Colonic mucosa (tissue), 4 donors: ENCODE measurements at places on chromosomes 12 and 14. TPM values are rescaled to one million over a fixed set of nuclear protein-coding genes. Genes with fewer than 3 reads are reported as not detected.
A peak's percentile ranks its signal among the peaks of the same experiment; 100 is the strongest.

- H3K27me3 ChIP-seq: no peaks in the 10 kb centered on the region
- peaks cover under 1% of the 10 kb centered on the region for H3K4me1 ChIP-seq
- no peak overlapping the region for H3K4me3 ChIP-seq
- DNase-seq: no peak
- H3K36me3 ChIP-seq: no peaks in the 10 kb centered on the region
Measured at GRCh38 chr12:12272869-12273268, 6.0 kb upstream of the LRP6 start.

DNA sequence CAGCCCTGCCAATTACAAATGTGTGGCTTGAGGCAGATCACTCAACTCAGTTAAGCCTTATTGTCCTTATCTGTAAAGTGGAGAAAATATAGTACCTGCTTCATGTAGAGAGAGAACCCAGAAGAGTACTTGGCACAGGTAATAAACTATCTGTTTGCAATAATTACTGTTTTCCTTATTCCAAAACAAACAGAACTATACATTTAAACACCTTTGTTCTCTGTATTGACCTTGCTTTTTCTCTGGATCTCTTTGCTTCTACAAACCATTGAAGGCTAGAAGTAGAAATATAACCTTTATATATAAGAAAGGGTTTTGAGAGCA is 70.8 kb upstream of the SRSF5 start:
- no peak for DNase-seq
- no peaks in the 10 kb centered on the region for H3K27me3 ChIP-seq
- H3K4me1 ChIP-seq: peaks cover 41% of the 10 kb centered on the region
- peak overlapping the region; percentile 88 for H3K27ac ChIP-seq
- no peaks in the 10 kb centered on the region for H3K36me3 ChIP-seq

GRCh38 chr12:132500142-132500855 is 10.3 kb downstream of the FBRSL1 start:
- H3K36me3 ChIP-seq: no peaks in the 10 kb centered on the region
- H3K27me3 ChIP-seq: no peaks in the 10 kb centered on the region
- no peak overlapping the region for H3K27ac ChIP-seq
- no peak overlapping the region for H3K4me3 ChIP-seq

DNA sequence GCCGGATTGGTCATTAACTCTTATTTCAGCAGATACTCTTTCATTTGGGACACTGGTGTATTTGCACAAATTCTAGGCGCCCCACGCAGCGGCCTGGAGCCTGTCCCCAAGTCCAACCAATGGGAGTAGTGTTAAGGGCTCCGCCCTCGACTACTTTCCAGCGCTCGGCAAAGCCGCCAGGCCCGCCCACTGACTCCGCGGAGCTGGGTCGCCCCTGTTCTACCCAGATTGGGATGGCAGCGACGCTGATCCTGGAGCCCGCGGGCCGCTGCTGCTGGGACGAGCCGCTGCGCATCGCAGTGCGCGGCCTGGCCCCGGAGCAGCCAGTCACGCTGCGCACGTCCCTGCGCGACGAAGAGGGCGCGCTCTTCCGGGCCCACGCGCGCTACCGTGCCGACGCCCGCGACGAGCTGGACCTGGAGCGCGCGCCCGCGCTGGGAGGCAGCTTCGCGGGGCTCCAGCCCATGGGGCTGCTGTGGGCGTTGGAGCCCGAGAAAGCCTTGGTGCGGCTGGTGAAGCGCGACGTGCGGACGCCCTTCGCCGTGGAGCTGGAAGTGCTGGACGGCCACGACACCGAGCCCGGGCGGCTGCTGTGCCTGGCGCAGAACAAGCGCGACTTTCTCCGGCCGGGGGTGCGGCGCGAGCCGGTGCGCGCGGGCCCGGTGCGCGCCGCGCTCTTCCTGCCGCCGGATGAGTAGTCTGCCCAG is at the start of gene ACOT6:
Gene ACOT6, plus strand, starts transcription at position 179 of the 707 bp plus-strand sequence. Its CDS starts 55 bp downstream, at position 234.
- peak; percentile 81 for DNase-seq
- H3K36me3 ChIP-seq: no peaks in the 10 kb centered on the region
- H3K27ac ChIP-seq: peak within 1 kb of the TSS; percentile 56
- H3K27me3 ChIP-seq: no peaks in the 10 kb centered on the region

DLK1 gene
- total RNA-seq: not detected

SLC5A8 gene
- 0.30 TPM for total RNA-seq

LHX5 gene
- not detected for total RNA-seq

DNA sequence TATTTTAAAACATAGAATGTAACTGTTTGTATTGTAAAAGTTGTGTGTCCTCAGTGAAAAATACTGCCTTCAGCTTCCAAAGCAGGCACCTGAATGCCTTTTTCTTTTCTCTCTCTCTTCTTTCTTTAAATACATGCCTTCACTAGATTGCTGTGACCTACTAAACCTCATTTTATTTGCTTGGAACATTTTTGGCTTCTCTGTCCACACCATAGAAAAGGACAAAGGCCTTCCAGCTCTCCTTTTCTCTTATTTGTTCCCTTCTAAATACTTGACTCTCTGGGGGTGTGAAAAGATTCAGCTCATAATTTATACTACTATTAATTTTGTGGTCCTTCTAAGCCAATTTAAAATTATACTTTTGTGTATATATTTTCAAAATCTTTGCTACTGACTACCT is 38.4 kb downstream of the PPM1A start:
- H3K27ac ChIP-seq: no peak overlapping the region
- H3K4me3 ChIP-seq: no peak overlapping the region
- DNase-seq: no peak
- peaks cover 5% of the 10 kb centered on the region for H3K36me3 ChIP-seq

DNA sequence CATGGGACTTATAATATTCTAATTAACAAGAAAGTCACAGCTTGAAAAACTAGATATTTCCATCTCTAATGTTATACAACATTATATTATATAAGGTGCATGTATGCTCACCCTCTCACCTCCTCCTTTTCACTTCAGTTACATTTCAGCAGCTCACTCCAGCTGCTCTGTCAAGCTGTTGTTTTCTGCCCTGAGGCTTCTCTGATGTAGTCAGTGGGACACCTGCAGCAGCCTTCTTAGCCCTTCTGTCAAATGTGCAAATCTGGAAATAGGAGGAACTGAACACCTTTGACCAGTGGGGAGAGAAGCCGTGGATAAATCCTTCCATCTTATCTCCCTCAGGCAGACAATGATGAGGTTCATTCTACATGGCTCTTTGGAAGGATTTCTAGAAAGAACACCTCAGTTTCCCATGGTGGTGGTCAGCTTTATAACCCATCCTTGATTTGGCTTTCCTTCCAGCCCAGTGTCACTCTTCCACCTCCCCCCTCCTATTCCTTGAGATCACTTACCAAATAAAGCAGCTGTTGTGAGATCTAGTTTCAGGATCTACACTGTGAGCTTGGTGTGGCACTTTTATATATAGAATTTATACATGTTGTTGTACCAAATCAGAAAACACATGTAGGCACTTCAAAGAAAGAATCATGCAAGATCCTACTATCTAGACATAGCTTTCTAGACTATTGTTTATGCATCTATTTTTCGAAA is 79.6 kb upstream of the STK38L start:
- no peak overlapping the region for H3K27ac ChIP-seq
- H3K36me3 ChIP-seq: no peaks in the 10 kb centered on the region
- no peaks in the 10 kb centered on the region for H3K27me3 ChIP-seq
- H3K4me1 ChIP-seq: no peaks in the 10 kb centered on the region
- H3K4me3 ChIP-seq: no peak overlapping the region

CLEC9A gene
- not detected for total RNA-seq

GRCh38 chr14:37598747-37599506 is 3.5 kb downstream of the TTC6 start:
- no peaks in the 10 kb centered on the region for H3K36me3 ChIP-seq
- H3K4me3 ChIP-seq: peak overlapping the region; percentile 30
- DNase-seq: no peak
- H3K4me1 ChIP-seq: peaks cover 6% of the 10 kb centered on the region
- H3K27ac ChIP-seq: peak overlapping the region; percentile 89

PZP gene
- 0.05 TPM for total RNA-seq

GRCh38 chr12:18151036-18151435 is 61.0 kb upstream of the RERGL start:
- H3K4me3 ChIP-seq: no peak overlapping the region
- H3K4me1 ChIP-seq: no peaks in the 10 kb centered on the region
- no peaks in the 10 kb centered on the region for H3K27me3 ChIP-seq
- H3K36me3 ChIP-seq: no peaks in the 10 kb centered on the region
- no peak overlapping the region for H3K27ac ChIP-seq

GATC gene
- total RNA-seq: 43.3 TPM

GRCh38 chr14:101630056-101630965 is 69.0 kb downstream of the DIO3 start:
- H3K27me3 ChIP-seq: no peaks in the 10 kb centered on the region
- H3K27ac ChIP-seq: no peak overlapping the region
- H3K4me1 ChIP-seq: peaks cover 8% of the 10 kb centered on the region
- no peak for DNase-seq

- DNase-seq: no peak
- H3K4me1 ChIP-seq: no peaks in the 10 kb centered on the region
- H3K27me3 ChIP-seq: no peaks in the 10 kb centered on the region
Measured at GRCh38 chr14:32224737-32225377, 21.8 kb upstream of the RNU6-8 start.

TAS2R42 gene
- total RNA-seq: not detected

- no peak overlapping the region for H3K27ac ChIP-seq
- no peaks in the 10 kb centered on the region for H3K36me3 ChIP-seq
- no peaks in the 10 kb centered on the region for H3K27me3 ChIP-seq
- no peak overlapping the region for H3K4me3 ChIP-seq
- DNase-seq: no peak
Measured at GRCh38 chr14:77085538-77085937, 12.5 kb upstream of the CIPC start.

FOXM1 gene
- 89.3 TPM for total RNA-seq

DNA sequence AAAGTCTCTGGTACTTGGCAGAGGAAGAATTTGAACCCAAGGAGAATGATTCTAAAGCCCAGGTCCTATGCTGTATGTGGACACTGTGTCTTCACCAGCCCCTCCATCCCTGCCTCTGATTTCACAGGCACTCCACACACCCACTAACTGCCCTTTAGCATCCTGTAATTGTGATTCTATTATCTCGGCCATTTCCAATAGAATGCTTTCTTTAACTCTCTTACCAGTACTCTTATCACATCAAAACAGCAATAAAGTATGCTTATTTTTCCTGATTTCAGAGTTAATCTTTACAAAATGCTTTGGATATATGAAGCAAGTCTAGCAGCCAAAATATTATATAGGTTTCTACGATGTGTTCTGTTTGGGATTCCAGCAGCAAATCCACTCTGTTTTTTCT is 37.9 kb upstream of the BTG1 start:
- no peaks in the 10 kb centered on the region for H3K4me1 ChIP-seq
- H3K36me3 ChIP-seq: no peaks in the 10 kb centered on the region
- no peak overlapping the region for H3K4me3 ChIP-seq
- H3K27ac ChIP-seq: no peak overlapping the region
- no peaks in the 10 kb centered on the region for H3K27me3 ChIP-seq
- no peak for DNase-seq

- H3K27me3 ChIP-seq: no peaks in the 10 kb centered on the region
- DNase-seq: no peak
- no peaks in the 10 kb centered on the region for H3K36me3 ChIP-seq
- H3K4me1 ChIP-seq: no peaks in the 10 kb centered on the region
Measured at GRCh38 chr12:88309546-88309945, 167.4 kb downstream of the TMTC3 start.

- no peaks in the 10 kb centered on the region for H3K36me3 ChIP-seq
- H3K4me1 ChIP-seq: no peaks in the 10 kb centered on the region
Measured at GRCh38 chr14:43754838-43755237, 752.2 kb downstream of the FSCB start.

GRCh38 chr12:95538656-95539055 is 12.6 kb downstream of the USP44 start:
- no peaks in the 10 kb centered on the region for H3K27me3 ChIP-seq
- no peaks in the 10 kb centered on the region for H3K36me3 ChIP-seq
- no peaks in the 10 kb centered on the region for H3K4me1 ChIP-seq
- no peak overlapping the region for H3K27ac ChIP-seq
